ENCODE measurements at places on chromosomes 2 and 18.

- DNase-seq = no peak
These were observed 2.6 kb upstream of the BCL2 start for GRCh38 chr18:63322206-63322605.

- DNase-seq = no peak
These were observed 90.8 kb upstream of the PIK3C3 start for GRCh38 chr18:41864216-41864615.

DNA sequence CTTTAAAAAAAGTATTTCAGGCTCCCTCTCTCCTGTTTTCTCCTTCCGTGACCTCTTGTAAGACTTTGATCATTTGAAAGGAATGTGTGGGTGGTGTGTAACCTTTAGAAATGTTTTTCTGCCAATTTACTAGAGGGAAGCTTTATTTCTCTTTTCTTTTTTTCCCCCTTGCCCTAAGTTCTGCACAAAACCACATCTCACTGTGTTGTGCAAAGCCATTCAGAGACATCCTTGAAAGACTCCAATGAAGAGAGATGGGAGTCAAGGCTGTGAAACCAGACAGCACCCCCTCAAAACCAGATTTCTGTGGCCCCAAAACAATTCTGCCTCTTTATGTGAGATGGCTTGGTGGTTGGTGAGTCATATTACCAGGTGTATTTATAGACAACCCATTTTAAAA lies 184.6 kb upstream of the ERBB4 start:
- peak; percentile 9 for DNase-seq

GRCh38 chr18:8844721-8845148 lies 139.4 kb downstream of the MTCL1 start:
- DNase-seq = peak; percentile 11

DNA sequence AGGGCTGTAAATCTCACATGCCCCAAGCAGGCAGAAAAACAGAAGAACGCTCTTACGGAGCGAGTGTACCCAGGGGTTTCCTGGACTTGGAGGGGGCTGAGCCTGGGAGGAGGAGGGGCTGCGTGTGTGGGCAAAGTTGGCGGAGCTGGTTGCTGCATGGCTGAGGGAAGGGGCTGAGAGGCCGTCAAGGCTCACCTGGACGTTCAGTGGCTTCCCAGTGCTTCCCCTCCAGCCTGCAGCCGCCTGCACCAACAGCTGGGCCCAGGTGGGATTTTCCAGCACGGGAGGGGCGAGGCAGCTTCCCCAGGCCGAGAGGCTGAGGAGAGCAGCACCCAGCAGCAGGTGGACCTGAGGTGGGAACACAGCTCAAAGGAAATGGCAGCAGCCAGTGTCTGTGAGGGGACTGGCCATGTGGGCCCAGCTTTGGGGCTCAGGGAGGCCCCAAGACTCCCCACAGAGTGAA lies 70.6 kb upstream of the CTDP1 start:
- DNase-seq = no peak
